WERI-Rb-1 (cell line): ENCODE measurements at places on chromosomes 4 and X.

DNA sequence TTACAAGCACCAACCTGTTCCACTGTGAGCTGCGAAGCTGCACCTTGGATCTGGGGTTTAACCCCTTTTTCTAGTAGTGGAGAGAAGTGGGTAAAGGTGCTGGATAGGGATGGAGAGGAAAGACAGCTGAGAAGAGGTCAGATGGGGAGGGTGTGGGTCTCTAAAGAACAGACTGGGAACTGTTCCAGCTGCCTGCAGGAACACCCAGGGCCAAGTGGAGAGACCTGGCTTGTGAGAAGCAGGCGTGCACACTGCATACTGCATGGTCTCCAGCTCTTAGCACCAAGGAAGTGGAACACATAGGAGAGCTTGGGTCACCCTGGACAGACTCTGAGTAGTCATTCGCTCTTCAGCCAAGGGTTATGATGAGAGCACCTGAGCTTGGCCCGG is 16.1 kb downstream of the BCOR start:
- no peak for DNase-seq

DNA sequence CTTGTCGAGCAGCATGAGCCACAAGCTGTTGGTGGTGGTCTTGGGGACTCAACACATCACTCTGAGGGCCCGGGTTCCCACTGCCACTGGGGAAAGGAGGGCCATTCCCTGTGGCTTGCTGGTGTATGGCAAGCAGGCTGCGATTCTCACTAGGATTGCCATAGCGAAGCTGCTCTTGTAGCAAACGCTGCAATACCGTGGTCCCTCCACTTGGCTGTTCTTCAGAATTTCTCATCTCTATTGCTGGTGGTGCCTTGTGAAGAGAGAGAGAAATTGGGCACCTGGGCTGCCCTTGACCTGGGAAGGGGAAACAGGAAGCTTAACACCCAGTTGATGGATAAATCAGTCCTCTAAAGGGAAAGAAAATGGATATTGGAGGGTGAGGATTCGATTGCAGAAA is 17.7 kb downstream of the AMOT start:
- no peak for DNase-seq

- peak; percentile 56 for DNase-seq
Measured at GRCh38 chrX:120365320-120365719, 3.4 kb downstream of the ATP1B4 start.

DNA sequence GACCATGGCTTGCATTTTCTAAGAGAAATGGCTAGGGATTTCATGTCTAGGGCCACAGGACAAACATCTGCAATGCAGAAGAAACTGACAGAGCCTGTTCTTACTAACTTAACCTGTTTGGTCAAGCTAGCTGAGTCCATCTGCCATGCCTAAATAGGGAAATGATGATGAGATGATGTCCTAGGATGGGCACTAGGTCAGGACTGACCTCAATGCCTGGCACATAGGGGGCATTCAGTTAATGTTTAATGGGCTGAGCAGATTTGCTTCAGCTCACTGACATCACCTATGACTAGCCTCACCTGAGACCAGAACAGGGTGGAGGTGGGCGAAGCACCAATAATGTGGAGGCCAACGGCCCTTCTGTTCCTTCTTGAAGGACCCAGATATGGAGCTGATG is 174.2 kb upstream of the SCML1 start:
- DNase-seq = no peak

- DNase-seq = no peak
Measured at GRCh38 chr4:1982124-1983052, 26.4 kb downstream of the NELFA start.

DNA sequence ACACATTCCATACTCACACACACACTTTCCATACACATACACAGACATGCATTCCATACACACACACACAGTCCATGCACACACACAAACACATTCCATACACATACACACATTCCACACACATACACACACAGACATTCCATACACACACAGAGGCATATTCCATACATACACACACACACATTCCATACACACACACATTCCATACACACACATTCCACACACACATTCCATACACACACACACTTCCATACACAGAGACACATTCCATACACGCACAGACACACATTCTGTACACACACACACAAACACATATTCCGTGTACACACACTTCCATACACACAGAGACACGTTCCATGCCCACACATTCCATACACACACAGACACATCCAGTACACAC is 14.8 kb downstream of the LINC00632 start:
- DNase-seq = no peak

DNA sequence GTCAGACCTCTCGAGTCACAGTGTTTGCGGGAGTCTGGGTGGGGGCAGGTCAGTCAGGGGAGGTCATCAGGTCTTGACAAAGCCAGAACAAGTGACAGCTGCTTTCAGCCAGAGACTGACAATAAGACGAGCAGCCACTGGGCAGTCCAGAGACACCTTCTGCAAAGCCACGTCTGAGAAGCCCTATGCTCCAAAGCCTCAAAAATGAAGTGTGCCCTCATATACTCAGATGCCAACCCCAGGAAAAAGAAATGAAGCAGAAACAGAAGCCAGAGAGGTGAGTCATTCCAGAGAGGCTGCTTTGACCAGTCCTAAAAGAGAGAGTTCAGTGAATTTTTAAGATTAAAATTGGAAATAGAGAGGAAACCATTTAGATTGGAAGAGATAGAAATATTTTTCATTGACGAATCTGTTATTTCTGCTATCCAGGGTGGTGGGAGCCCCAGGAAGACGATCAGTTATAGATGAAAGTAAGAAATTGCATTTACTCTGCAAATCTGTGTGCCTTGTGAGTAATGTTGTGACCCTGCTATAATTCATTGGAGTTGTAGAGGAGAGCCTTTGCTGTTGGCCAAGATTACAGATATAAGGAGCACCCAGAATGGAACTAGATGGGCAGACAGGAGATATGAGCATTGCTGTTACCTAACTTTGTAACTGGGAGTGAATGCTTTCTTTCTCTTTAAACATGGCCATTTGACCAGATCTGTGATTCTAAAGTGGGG is 77.9 kb downstream of the LRRC66 start:
- no peak for DNase-seq

DNA sequence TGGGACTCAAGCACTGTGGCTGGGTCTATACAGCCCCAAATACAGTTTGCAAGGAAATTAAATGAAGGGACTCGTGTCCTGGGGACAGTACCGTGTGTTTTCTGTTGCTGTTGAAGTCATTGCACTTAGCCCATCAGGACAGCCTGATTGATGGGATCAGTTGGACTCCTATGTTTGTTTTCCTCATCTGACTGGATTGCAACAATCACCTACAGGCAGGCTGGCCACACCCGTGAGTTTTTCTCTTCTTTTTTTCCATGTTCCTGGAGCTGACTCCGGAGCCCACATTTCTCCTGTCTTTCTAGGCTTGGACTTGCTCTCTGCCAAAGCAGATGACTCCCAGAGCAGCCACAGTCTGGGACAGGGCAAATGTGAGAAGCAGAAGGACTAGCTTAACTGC is 38.1 kb downstream of the RTL9 start:
- DNase-seq = no peak

- no peak for DNase-seq
Measured at GRCh38 chr4:151990201-151990600, 229.4 kb upstream of the GATB start.

- DNase-seq = no peak
Measured at GRCh38 chrX:68842351-68842750, 13.5 kb downstream of the EFNB1 start.

DNA sequence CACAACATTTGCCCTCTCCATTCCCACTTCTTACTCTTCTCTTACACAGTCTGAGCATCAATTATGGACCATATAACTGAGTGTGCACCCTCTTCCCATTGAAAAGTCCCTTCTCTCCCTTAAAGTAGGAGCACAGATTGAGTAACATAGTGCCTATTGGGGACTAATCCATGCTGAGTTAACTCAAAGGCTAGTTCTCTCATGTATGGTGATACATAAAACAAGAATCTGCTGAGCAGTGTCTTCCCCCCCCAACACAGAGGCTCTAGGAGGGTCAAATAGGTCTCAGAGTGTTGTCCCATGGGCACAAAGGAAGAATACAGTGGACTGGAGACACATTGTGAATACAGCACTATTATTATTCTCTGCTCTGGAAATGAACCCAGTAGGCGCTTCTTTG is 274.6 kb upstream of the BOD1L1 start:
- no peak for DNase-seq

- no peak for DNase-seq
Measured at GRCh38 chr4:29131304-29131703, 1588.9 kb upstream of the PCDH7 start.

DNA sequence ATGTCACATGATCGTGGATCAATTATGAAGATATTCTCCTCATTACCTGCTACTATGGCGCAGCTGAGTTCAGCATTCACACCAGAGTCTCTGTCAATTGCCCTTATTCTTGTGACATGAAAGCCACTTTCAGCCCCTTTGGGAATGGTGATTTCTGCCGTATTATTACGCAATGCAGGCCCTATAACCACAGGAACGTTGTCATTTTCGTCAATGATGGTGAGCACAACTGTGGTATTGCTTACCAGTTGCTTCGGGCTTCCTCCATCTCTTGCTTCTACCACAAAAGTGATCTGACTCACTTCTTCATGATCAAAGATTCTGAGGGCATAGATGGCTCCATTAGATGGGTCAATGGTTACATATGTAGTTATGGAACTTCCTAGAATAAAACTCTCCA is 2.1 kb downstream of the PCDH18 start:
- no peak for DNase-seq

DNA sequence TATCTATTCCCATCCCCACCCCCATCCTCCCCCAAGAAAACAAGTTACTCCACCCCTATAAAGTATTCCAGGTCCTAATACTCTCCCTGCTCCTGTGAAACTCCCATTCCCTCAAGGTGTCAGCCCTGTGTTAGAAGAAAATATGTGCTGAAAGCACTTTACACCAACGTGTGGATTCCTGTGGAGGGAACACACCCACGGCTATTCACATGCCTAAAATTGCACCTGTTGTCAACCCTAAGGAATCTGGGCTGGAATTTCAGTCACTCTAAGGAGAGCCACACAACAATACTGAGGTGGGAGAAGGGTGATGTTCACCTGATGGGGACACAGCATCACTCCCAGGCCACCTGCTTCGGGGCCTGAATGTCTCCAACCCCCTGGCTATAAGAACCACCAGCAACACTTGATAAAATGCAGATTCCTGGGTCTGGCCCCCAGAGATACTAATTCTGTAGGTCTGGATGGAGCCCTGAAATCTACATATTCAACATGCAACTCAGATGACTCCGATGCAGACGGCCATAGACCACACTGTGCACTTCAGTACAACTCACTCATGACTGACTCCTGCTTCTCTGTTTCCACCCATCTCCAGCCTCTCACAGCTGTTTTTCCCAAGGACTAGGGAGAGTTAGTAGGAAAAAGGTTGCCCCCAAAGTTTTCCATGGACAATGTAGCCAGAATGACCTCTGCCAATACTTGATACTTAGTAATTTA is 15.8 kb downstream of the SCD5 start:
- DNase-seq = no peak

- no peak for DNase-seq
Measured at GRCh38 chr4:11423465-11423864, 5.2 kb downstream of the HS3ST1 start.

GRCh38 chr4:77358315-77358928 is 201.4 kb downstream of the CCNG2 start:
- DNase-seq = no peak

DNA sequence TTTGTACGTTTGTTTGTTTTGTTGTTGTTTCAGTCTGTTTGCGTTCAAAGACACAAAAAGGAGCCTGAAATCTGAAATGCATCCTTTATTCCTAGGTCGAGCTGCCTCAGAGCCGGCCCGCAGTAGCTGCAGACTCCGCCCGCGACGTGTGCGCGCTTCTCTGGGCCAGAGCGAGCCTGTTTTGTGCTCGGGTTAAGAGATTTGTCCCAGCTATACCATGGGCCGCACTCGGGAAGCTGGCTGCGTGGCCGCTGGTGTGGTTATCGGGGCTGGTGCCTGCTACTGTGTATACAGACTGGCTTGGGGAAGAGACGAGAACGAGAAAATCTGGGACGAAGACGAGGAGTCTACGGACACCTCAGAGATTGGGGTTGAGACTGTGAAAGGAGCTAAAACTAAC is 2.4 kb downstream of the ARMCX1 start:
- DNase-seq = no peak

DNA sequence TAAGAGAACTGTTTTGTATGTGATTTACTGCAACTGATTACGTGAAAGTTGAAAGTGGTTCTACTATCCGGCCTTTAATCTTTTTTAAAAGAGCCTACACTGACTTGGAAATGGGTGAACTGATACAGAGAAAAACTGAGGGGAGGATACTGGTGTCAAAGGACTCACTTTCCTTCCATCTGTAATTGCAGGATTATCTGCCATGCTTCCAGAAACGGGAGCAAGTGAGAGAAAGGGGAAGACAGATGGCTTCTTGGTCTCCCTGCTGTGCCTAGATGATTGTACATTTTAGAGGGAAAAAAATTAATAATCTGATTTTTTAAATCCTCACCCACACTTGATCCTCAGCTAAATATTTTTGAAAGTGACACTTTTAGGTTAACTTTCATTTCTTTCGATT is 88.3 kb upstream of the GRID2 start:
- DNase-seq = peak; percentile 44

- DNase-seq = peak; percentile 36
Measured at GRCh38 chr4:186037692-186038658, 31.0 kb upstream of the TLR3 start.

- no peak for DNase-seq
Measured at GRCh38 chrX:15718283-15718970, 19.6 kb upstream of the CA5B start.

GRCh38 chrX:63920875-63921274 is 135.9 kb upstream of the ARHGEF9 start:
- DNase-seq = no peak

DNA sequence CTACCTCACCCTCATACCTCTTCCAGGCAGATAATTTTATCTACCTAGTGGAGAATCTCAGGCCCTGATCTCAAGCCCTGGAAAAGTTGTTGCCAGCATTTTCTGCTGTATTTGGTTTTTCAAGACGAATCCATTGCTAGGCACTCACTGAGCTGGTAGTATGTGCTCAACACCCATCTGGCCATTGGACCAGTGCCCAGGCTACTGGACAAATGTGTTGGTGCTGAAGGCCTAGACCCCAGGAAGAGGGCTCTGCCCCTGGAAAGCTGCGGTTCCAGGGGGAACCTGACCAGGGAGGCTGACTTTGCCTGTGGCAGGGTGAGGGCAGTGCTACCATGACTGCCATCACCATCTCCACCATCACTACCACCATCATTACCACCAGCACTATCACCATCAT is 72.4 kb downstream of the PSAPL1 start:
- no peak for DNase-seq

- DNase-seq = no peak
Measured at GRCh38 chr4:169773889-169774288, 16.1 kb upstream of the HPF1 start.
